Esophagus squamous epithelium (tissue), 5 donors: ENCODE measurements at places on chromosomes 2 and 18.

DNA sequence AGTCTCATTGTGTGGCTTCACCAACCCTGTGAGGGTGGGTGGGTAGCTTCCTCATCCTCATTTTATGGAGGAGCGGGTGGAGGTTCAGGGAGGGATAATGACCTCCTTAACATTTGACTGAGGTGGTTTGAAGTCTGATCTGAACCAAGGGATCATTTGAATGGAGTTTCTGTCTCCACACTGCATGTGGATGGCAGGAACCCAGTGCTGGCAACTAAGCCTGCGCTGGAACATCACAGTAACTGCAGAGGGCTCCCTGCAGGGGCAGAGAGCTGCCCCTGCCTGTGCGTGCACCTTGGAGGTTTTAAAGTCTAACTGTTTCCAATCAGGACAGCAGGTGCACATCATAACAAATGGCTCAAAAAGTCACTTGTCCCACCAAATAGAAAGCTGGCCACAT lies 3.3 kb downstream of the AGAP1 start:
- DNase-seq: no peak

DNA sequence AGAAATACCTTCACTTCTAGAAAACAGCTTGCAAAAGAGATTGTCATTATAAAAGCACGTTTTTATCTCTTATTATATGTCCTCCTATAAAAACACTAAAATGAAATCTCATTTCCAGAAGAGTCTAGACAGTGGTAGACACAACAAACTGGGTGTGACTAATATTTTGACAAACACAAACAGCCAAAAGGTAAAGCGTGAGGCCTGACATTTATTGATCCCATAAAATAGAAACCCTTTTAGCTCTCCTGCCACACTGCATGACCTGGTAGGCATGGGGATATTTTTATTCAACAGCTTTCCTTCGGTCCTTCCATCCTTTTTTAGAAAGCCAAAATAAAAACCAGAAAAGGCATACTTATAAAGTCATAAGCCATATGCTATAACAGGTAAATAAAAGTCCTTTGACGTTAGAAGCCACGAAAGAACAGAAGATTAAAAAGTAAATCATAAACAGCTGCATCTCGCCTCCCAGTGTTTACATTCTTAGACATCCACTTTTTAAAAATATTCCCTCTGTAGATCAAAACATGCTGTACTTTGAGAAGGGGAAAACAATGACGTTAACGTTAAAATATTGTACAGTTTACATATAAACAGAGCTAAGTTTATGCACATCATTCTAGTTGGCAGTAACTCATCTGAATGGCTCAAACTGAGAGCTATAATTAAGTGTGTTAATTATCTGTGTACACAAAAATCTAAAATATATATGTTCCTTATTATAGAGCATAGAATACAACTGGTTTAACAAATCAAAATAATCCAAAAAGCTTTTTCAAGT lies 44.6 kb downstream of the IRS1 start:
- no peak for DNase-seq

- DNase-seq: no peak
Observed at GRCh38 chr2:236866542-236867340, 218.9 kb upstream of the COPS8 start.

DNA sequence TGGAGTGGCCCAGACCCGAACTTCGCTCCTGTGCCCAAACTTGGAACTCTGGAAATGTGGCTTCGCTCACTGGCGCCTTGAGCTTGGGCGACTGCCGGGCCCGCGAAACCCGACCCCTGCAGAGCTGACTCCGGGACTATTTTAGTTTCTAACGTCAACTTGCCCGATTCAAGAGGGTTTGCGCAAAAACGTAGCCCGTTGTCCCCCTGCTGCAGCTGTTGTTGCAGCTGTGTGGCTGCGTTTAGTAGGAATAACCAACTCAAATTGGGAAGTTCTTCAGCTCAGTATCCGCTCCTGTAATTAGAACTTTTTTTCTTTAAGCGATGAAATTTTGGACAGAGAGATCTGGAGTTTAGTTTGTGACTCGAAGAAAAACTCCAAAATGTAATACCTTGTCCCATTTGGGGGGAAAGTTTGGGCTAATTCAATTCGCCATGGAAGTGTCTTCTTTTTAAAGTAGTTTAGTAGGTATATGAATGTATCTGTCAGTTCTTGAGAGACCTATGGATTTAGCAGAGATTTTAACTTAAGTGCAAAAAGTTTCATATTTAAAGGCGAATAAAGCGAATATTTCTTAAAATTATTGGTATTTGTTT lies 559 bp downstream of the MYL12A start:
- no peak for DNase-seq

- DNase-seq: no peak
Observed at GRCh38 chr2:221571551-221572218, 419 bp downstream of the EPHA4 start.
